ENCODE measurements at places on chromosomes 3 and 15. TPM values are rescaled to one million over a fixed set of nuclear protein-coding genes. Genes with fewer than 3 reads are reported as not detected.

GRCh38 chr3:189748046-189748445, 116.9 kb downstream of the TP63 start:
- DNase-seq, result no peak

GRCh38 chr3:152706991-152707713, 127.8 kb upstream of the P2RY1 start:
- DNase-seq, result no peak

DNA sequence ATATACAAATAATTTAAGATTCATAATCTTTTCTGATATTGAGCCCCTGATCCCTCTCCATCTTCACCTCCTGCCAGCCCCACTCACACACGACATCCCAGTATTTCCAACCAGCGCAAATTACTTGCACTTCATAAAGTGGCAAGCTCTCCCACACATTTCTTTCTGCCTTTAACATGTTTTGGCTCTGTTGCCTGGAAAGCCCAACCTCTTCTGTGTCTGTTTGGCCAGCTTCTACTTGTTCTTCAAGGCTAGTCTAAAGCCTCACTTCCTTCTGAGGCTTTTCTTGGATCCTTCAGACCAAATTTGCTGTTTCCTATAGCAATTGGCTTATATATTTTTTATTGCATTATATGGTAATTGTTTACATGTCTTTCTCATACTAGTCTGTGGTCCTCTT, 5.1 kb upstream of the TM6SF1 start:
- no peak for DNase-seq

- DNase-seq, result no peak
Measured at GRCh38 chr3:147359177-147360050, 46.9 kb downstream of the ZIC4 start.

- no peak for DNase-seq
Measured at GRCh38 chr3:166864473-166865467, 515.3 kb downstream of the ZBBX start.

DNA sequence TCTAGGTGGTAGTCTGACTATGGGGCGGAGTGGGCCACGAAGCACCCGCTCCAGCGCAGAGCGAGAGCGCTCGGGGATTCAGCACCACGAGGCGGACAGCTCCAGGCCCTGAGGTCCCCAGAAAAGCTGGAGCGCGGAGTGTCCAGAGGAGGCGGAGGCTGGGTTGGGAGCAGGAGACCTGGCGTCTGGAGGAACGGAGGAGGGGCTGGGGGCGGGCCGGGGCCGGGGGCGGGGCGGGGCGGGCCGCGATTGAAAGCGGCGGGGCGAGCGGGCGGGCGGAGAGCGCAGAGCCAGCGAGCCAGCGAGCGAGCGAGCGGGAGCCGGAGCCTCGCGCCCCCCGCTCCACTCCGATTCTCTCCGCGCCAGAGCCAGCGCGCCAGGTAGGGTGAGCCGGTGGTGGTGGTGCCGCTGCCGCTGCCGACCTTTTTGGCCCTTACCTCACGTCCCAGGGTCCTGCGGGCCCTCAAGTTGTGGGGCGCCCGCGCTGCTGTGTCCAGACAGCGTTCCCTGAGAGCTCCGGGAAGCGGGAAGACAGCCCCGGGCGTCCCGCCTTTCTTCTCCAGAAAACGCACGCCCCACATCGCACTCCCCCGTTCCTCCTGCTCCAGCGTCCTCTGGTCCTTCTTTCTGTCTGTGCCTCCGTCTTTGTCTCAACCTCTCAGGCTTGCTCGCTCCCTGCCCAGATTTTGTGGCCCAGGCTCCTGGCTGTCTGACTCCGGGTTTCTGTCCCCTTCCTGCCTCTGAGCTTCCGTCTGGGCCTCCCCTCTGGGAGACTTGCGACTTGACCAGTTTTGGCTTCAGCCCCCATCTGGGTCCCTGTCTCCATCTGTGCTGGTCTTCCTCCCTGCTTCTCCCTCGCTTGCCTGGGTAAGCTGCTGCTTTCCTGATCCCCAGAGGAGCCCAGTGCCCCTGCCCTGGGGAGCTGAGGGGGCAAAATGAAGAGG, at the start of gene GRM2:
TSS of gene GRM2 (plus strand) at position 281 of the 944 bp plus-strand sequence. CDS start 1,916 bp downstream, outside the sequence.
- peak; percentile 80 for DNase-seq

DNA sequence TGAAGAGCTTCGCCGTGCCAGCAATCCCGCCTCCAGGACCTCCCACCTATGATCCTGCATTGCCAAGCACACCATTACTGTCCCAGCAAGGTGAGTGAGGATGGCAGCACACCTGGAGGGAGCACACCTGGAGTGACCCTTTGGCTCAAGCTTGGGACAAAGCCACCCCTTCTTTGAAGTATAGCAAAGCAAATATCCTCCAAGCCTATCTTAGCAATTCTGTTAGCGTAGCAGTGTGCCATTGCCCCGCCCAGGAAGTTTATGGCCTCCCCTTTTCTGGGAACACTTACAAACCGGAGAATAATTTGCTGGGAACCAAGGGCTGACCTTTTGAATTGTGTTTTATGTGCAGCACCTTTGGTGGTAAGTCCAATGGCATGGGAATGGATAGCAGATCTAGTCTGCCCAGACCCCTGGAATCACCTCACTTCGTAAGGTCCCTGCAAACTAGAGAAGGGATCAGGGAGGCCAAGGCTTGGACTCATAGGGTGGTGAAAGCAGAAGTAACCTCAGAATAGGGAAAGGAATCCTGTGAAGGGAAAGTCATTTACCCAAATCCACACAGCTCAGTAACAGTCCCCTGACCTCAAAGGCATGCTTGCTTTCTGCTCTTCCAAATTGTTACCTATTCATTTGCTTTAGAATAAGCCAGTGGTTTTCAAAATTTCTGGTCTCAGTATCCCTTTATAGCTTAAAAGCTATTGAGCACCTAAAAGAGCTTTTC, 70.1 kb downstream of the HCN4 start:
- no peak for DNase-seq

- DNase-seq, result no peak
Measured at GRCh38 chr15:75641603-75642002, 1.6 kb upstream of the IMP3 start.

DNA sequence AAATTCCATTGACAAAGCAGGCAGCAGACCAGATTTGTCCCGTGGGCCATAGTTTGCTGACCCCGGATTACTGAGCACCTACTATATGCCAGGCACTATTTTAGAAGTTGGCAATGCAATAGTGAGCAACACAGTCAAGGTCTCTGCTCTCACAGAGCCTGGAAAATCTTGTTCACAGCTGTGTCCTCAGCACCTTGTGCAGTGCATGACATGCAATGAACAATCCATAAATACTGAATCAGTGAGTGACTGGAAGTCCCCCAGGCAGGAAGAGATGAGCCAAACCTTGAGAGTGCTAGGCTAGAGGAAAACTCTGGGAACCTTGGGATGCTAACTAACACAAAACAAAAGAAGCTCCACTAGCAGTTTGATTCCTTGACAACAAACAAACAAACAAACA, 14.4 kb downstream of the TM4SF1 start:
- no peak for DNase-seq

GRCh38 chr3:126509597-126510307, 7.8 kb downstream of the UROC1 start:
- no peak for DNase-seq

GNAT1 gene
- not detected for polyA plus RNA-seq

MCF2L2 gene
- polyA plus RNA-seq, result 0.70 TPM

Measured in right renal pelvis (tissue), 4 donors.